PC-9 (cell line): ENCODE measurements at places on chromosomes 3 and 15. TPM values are rescaled to one million over a fixed set of nuclear protein-coding genes. Genes with fewer than 3 reads are reported as not detected.

Gene SLC12A8
- total RNA-seq = 30.7 and 42.9 TPM in 2 replicates

Gene MED12L
- 3.0 and 4.0 TPM in 2 replicates for total RNA-seq

Gene NDN
- not detected in 2 replicates for total RNA-seq

Gene PHLDB2
- 42.7 and 55.0 TPM in 2 replicates for total RNA-seq

Gene TMEM40
- total RNA-seq = 30.5 and 33.9 TPM in 2 replicates

Gene SNX22
- total RNA-seq = 0.33 and 0.40 TPM in 2 replicates

Gene GOLGA6B
- total RNA-seq = 0.22 TPM in 1 of 2 replicates, not detected in the other

Gene MYO5C
- total RNA-seq = 35.6 and 41.1 TPM in 2 replicates

Gene KLHDC8B
- 13.1 and 15.3 TPM in 2 replicates for total RNA-seq

Gene LYZL4
- total RNA-seq = not detected in 2 replicates

Gene KBTBD13
- not detected in 2 replicates for total RNA-seq

Gene C3orf85
- total RNA-seq = not detected in 2 replicates

Gene THSD4
- 29.3 and 33.1 TPM in 2 replicates for total RNA-seq

Gene STAC
- 14.7 and 17.6 TPM in 2 replicates for total RNA-seq

Gene ALAS1
- 61.9 and 71.2 TPM in 2 replicates for total RNA-seq

Gene CFAP92
- total RNA-seq = 4.3 and 4.8 TPM in 2 replicates

Gene TICRR
- 17.8 and 23.6 TPM in 2 replicates for total RNA-seq

Gene GDPGP1
- 7.5 and 7.6 TPM in 2 replicates for total RNA-seq

Gene ARPP21
- not detected in 2 replicates for total RNA-seq

Gene MKRN3
- 26.1 and 28.0 TPM in 2 replicates for total RNA-seq
